GM12892 (cell line): ENCODE measurements at places on chromosomes 7 and 10.

GRCh38 chr10:99913831-99914235 is 95.9 kb downstream of the DNMBP start:
- no peak for DNase-seq

- DNase-seq, result no peak
These were observed 26.9 kb downstream of the CRHR2 start for GRCh38 chr7:30655096-30655970.

GRCh38 chr10:88090568-88091214 is 227.3 kb downstream of the PTEN start:
- no peak for DNase-seq

DNA sequence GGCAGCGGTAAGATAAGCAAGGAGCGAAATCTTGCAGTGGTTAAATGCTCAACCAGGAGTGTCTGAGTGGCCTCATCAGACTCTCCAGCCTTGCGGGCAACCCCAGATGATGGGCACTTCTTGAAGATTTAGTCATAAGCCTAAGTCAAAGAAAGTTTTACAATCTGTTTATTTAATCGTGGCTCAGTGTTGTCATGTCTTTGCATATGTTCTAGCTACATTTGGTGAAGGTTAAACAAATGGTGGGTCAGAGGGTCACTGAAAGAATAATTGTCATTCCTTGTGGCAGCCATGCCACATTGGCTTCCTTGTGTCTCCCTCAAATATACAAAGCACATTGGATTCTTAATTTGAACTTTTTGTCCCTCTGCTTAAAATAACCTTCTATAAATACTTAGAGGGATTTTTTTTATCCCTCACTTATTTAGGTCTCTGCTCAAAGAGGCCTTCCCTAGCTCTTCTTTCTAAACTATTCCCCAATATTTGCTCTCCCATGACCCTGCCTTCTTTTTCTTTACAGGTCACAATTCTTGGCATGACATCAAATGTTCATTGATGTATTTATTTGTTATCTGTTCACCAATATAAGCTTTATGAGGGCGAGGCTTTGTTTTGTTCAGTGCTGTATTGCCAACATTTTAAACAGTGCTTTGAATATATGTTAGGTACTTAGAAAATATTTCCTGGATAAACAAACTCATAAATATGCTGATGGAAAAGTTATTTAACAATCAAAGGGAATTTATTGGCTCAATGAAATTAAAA is 68.7 kb downstream of the NEUROD6 start:
- no peak for DNase-seq

- no peak for DNase-seq
These were observed 78.9 kb downstream of the MTPN start for GRCh38 chr7:135898226-135898625.

- peak; percentile 19 for DNase-seq
These were observed 3.6 kb downstream of the ZSCAN21 start for GRCh38 chr7:100053215-100053614.

- DNase-seq, result no peak
These were observed 27.2 kb downstream of the CACNA2D1 start for GRCh38 chr7:82416402-82416801.

- no peak for DNase-seq
These were observed 96.1 kb downstream of the COL28A1 start for GRCh38 chr7:7439564-7439963.

DNA sequence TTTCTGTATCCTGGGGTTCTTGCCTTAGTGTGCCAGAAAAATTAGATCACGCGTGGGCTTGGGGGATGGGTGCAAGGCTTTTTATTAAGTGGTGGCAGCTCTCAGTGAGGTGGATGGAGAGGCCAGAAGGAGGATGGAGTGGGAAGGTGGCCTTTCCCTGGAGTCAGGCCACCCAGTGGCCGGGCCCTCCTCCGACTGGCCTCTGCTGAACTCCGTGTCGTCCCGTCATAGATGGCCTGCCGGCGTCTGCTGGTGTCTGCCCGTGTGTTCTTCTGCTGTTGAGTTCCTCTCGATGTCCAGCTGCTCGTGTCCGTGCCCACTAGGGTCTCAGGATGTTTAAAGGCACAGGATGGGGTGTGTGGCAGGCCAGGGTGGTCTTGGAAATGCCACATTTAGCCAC is 4.0 kb upstream of the ZNF746 start:
- DNase-seq, result no peak

GRCh38 chr10:125707541-125708468 is 11.7 kb upstream of the EDRF1 start:
- DNase-seq, result no peak

GRCh38 chr10:7285522-7286322 is 125.1 kb downstream of the SFMBT2 start:
- DNase-seq, result no peak

DNA sequence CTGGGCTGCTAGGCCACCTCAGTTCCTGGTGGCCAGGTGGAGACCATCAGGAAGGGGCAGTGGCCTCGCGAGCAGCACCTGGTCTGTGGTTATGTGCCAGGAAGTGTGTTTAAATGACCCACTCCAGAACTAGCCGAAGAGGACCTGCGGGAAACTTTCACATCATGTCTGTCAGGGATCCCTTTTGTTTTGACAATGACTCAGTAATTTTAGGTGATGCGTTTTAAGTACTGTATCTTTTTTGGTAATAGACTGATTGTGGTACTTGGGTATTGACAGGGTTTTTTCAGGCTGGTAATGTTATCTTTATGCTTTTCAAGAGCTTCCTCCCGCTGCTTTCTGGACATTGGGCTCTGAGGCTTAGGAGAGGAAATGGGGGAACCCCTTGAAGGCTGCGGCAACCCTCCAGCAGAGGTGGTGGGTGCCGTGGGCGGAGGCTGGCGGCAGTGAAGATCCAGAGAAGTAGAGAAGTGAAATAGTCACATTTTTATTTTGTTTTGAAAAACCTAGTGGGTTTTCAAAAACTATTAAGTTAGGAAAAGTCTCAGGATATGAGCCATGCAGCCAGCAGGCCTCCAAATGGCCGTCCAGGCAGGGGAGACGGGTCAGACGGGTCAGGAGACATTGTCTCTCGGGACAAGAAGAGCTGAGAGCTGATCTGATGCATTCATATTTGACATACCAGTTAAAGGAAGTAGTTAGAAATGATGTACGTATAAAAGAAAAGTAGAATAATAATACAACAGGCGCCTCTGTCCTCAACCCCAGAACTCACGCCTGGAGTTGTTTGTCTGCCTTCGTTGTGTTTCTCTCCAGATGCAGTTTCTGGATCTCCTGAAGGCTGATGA is 27.7 kb downstream of the PPP2R2D start:
- peak; percentile 52 for DNase-seq

DNA sequence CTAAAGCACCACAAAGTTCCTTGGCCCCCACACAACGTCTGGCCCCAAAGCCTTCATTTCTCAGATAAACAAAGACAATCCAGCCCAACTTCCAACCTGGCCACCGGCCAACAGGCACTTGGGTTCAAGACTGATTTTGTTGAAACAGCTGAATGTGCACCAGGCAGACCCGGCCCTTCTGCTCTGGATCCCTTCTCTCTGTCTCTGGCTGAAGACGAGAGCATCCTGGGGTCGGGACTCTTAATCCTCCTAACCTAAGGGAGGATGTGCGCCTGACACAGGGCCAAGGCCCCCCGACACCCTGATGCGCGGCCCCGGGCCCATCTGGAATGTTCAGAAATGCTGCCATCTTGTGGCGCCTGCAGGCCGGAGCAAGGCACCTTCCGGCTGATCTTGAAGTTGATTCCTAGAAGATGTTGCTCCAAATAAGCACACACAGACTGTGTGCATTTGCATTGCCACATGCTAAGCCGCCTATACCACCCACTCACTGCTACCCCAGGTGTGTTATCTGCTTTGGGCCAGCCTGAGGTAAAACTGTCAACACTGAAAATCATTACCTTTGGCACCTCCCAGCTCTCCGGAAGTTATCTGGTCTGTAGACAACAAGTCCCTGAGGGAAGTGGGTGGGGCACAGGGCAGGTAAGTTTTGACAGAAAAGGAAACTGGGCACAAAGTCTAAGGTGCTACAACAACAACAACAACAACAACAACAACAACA is 98.4 kb upstream of the HABP2 start:
- DNase-seq, result no peak

DNA sequence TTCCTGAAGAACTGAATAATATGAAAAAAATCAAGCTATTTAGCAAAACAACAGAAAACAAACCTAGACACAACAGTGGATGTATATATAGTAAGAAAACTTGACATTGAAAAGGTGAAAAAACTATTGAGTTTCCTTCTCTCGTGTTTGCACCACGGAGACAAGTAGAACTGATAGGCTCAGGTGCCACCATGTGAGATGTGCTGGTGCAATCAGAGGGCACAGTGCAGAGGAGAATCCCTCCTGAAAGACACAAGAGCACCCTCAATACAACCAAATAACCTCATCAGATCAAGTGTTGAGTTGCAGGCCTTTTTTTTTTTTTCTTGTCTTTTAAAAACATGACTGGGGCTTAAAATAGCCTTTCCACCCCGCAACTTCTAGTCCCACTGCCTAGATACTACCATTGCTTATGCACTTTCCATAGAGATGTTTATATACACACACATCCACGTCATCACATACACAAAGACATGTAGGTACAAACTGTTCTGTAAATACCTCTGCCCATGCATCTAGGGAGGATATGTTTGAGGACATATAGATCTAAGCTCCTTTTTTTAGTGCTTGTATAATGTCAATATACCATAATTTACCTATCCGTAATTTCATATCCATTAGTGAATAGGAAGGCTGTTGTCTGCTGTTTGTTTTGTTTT is 54.1 kb downstream of the UBE2H start:
- DNase-seq, result no peak

DNA sequence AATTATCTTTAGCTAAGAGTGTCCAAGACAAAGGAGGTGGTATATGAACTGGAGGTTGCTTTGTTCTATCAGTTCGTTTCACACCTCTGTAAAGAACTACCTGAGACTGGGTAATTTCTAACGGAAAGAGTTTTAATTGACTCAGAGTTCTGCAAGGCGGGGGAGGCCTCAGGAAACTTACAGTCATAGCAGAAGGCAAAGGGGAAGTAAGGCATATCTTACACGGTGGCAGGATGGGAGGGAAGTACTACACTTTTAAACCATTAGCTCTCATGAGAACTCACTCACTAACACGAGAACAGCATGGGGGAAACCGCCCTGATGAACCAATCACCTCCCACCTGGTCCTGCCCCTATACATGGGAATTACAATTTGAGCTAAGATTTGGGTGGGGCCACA is 1202.3 kb upstream of the LRRTM3 start:
- DNase-seq, result no peak

DNA sequence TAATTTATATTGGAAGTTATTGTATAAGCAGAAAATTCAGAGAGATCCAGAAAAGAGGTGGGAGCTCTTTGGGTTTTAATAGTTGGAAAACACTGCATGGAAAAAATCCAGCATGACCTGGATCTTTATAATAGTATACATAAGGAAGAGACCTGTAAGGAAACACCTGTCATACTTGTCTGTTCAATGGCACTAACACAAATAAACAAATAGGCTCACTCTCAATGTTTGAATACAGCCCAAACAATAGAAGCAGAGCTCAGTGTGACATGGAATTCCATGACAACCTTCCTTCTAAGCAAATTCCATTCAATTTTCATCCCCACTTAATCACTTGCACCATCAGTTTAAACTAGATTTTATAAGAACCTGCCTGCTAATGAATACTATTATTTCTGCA is 31.7 kb downstream of the CISD1 start:
- DNase-seq, result no peak

DNA sequence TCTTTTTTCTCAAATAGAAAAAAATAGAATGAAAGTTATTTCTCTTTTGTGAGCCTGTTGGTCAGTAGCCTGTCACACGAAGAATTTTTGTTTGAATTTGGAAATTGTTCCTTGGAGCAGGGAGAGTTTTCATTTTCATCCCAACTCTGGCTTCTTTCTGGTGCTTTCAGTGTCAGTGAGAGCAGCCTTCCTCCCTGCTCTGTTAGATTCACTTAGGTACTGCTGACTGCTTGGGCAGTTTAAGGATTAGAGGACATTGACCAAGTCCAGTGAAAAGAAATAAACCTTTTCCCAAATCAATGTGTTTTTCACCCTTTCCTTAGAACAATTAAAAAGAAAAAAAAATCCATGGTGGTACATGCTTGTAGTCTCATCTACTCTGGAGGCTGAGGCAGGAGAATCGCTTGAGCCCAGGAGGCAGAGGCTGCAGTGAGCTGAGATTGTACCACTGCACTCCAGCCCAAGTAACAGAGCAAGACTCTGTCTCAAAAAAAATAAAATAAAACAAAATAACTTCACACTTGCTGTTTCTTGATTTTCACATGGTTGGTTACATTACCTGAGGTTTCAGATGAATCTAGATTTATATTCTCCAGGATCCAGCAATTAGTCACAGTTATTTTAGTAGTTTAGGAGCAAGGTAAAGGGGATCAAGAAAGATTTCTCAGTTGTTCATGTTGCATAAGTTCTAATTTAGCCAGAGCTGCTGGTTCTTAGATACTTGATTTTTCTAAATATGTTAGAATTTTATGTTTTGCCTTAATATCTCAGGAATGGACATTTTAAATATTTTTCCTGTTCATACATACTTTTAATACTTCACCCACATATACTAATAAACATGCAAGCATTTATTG is 63.1 kb downstream of the ZNRF2 start:
- no peak for DNase-seq

- no peak for DNase-seq
These were observed 107.4 kb downstream of the UBE2H start for GRCh38 chr7:129845178-129845971.

DNA sequence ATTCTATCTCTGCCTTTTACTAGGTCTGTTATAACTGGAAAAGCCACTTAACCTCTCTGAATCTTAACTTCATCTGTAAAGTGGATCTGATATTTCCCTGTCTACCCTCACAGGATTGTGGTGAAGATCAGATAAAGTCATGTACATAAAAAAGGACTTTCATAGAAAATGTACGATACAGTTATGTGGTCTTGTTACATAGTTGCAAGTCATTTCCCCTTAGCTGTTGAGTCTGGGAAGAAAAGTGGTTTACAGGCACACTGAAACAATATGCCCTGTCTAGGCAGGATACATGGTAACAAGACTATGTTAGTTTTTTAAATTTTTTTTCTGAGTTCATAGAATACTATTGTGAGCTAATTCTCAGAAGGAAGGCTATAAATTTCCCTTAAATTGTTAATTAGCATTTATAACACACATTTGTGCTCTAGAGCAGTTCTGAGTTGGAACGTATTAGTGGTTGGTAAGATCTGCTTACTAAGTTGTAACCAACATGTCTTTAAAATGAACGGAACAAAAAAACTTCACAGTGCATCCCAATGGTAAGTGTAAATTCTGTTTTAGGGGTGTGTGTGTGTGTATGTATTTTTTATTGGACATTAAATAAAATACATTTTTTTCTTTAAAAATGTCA is 7.1 kb upstream of the GSTO1 start:
- DNase-seq, result no peak
